ENCODE measurements at places on chromosomes 6 and 20.
A peak's percentile ranks its signal among the peaks of the same experiment; 100 is the strongest.

GRCh38 chr6:31558631-31559500 is 11.5 kb downstream of the NFKBIL1 start:
- no peak for DNase-seq

DNA sequence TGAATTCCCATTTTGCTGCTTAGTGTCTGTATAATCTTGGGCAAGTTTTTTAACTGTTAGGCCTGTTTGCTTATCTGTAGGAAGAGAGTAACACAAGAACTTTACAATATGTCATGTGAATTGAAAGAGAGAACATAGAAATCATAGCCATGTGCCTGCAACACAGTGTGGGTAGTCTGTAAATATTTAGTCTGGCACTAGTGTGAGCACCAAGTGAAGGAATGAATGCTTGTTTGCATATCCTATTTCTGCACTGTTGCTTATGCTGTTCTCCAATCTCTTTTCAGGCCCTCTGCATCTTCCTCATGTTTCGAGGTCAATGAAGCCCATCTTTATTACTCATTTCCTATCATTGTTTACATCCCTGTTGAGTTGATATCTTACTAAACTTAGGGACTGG is 49.2 kb downstream of the CBFA2T2 start:
- no peak for DNase-seq

- no peak for DNase-seq
Observed at GRCh38 chr6:163984124-163984936, 569.8 kb downstream of the QKI start.

- DNase-seq = no peak
Observed at GRCh38 chr6:150557043-150557599, 42.6 kb upstream of the PLEKHG1 start.

- no peak for DNase-seq
Observed at GRCh38 chr20:6091661-6092060, 31.2 kb downstream of the FERMT1 start.

- DNase-seq = no peak
Observed at GRCh38 chr6:144697369-144697760, 412.2 kb downstream of the UTRN start.

DNA sequence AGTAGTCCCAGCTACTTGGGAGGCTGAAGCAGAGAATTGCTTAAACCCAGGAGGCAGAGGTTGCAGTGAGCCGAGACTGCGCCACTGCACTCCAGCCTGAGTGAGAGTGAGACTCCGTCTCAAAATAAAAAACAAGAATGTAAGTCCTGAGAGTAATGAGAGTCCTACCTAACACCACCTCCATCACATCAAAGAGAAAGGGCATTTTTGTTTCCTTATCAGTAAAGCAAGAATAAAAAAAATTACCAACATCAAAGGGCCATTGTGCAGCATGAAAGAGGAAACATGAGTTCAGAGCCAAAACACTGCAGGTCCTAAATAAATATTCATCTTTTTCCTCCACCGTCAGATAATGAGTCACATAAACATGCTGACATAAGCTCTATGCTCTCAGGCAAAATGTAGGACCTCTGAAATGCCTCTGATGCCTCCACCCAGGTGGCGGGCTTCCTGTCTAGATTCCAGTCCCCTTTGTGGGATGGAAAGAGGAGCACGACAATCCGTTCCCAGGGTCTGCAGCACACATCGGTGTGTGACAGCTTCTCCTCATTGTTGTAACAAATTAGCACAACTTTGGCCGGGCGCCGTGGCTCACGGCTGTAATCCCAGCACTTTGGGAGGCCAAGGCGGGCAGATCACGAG is 7.2 kb downstream of the ATP9A start:
- DNase-seq = no peak

GRCh38 chr20:62411479-62412193 is 4.6 kb upstream of the CABLES2 start:
- no peak for DNase-seq

DNA sequence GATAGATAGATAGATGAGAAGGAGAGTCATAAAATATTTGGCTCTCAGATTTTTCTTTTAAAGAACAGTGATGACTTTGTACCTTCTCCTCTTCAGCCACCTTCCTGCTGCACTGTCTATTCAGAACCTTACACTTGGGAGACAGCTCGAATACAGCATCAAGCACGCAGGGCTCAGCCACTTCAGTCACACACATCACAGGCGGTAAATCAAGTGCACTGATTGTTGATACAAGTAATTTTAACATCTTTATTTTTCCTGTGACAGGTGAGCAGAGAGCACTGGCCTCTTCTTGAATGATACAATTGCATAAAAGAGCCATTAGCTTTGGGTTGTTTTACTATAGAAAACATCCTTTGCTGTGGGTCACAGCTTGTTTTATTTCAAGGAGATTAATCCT is 1118.5 kb upstream of the EYS start:
- DNase-seq = no peak

- no peak for DNase-seq
Observed at GRCh38 chr6:36616893-36617521, 22.8 kb downstream of the SRSF3 start.

DNA sequence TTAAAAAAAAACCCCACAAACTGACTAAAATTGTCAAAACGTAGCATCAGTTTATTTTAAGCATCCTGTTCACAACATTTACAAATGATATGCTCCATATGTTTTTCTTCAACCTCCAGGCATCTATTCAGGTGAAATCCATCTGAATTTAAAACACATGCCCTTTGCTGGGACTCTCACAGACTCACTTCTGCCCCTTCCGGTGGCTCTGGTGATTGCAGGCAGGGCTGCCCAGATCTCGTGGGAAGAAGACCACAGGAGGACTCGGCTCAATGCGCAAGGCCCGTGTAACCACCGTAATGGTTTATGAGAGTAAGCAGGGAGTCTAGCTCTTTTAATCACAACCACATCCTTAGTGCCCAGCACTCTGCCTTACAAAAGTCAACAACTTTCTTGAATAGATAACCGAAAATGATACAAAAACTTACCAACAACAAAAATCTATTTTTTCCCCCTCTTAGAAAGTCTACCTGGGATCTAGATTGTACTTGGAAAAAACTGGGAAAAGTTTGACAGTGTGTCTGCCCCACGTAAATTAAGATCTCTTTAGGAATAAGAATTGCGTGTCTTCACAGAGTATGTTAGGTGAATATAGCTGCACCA is 139.1 kb downstream of the KIF16B start:
- peak; percentile 8 for DNase-seq

DNA sequence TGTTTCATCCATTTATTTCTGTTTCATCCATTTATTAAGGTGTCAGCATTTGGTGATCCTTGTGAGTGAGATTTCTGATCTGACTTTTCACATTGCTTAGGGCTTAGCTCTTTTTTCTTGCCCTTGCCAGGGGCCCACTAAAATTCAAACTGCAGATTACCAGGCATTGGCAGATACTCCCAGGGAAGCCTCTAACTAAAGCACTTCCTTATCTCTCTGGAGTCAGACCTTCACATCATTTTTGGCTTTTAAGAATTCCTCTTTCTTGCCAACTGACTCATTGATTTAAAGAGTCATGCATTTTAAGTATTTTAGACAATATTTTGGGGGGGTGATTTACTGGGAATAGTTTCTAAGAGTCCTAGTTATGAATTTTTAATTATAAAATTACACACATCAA is 2.6 kb upstream of the WFDC8 start:
- DNase-seq = no peak

DNA sequence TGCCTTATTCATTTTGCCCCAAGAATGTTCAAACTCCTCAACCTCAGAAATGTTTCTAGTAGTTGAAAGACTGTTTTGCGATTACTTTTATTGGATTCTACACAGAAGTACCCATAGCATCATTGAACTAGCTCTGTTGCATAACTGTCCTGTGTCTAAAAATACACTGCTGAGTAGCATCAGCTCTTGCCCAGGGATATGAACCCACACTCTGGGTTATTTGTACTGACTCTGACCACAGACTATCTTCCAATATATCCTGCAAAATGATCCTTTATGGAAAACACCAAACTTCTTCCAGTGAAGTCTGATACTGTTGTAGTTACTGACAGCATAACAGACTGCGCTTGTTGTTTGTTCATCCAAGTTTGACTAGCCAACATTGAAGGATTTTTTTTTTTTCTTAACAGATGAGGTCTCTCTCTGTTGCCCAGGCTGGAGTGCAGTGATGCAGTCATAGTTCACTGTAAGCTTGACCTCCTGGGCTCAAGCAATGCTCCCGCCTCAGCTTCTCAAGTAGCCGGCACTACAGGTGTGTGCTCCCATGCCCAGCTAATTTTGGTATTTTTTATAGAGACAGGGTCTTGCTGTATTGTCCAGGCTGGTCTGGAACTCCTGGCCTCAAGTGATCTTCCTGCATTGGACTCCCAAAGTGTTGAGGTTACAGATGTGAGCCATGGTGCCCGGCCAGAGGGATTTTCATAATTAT is 49.9 kb downstream of the TULP4 start:
- DNase-seq = no peak

DNA sequence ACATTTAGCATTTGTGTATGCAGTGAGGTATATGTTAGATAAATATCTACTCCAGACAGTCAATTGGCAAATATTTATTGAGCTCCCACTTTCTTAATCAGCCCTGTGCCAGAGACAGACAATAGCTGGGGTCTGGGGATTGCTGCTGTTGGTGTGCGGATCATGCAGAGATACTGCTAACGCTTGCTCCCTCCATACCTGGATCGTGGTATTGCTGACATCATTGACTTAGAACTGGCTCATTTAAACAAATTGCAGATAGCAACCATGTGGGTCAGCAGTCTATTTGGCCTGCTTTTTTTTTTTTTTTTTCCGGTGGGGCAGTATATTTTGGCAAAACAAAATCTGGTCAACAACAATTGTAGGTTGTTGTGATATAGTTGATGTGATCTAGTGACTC is 9.5 kb downstream of the ARID1B start:
- no peak for DNase-seq

GRCh38 chr6:54217018-54217417 is 91.2 kb upstream of the TINAG start:
- DNase-seq = no peak

DNA sequence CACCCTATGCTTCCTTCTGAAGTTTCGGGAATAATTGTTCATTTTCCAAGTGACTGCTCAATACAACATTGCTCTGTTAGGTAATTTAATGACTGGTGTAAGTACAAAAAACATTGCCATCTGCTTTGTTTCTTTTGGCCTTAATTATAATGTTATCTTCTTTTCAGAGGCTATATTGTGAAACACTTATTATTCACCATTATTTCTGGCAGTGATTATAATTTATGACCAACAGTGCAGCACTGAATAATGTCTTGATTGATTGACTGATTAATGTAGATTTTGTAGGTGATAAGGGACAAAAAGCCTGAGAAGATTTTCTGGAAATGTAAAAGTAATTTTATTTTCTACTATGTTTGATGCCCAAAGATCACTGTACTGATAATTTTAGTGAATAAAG is 377.7 kb downstream of the PLCB1 start:
- no peak for DNase-seq

DNA sequence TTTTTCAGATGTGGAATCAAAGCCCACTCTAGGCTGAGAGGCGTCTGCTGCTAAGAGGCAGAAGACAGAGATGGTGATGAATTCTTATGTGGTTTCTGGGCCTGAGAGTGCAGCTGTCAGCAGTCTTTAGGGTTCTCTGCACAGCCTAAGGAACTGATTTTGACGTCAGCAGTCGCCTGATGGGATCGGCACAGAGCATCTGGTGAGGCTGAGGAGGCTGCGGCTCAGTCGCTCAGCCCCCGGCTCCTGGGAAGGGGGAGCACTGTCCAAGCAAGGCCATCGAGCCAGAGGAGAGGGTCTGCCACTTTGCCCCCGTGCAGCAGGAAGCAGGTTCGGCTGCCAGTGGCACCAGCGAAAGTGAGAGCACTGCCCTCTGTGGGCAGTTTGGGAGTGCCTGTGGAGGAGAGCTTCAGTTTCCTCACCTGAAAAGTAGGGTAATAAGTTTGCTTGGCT is 92.5 kb downstream of the TCP11 start:
- no peak for DNase-seq

DNA sequence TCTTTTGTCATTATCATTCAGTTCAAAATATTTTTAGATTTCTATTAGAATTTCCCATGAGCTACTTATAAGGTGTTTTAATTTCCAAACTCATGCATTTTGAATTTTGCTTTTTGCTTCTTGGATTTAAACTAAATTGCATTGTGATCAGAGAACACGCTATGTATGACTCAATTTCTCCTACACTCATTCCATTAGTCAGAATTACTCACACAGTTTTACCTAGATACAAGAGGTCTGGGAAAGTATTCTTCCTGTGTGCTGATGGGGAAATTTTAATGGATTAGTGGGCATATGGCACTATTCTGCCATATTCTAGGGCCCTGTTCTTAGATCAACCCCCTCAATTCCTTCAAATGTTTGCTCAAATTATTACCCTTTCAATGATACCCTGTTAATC is 49.9 kb upstream of the BMP5 start:
- no peak for DNase-seq

DNA sequence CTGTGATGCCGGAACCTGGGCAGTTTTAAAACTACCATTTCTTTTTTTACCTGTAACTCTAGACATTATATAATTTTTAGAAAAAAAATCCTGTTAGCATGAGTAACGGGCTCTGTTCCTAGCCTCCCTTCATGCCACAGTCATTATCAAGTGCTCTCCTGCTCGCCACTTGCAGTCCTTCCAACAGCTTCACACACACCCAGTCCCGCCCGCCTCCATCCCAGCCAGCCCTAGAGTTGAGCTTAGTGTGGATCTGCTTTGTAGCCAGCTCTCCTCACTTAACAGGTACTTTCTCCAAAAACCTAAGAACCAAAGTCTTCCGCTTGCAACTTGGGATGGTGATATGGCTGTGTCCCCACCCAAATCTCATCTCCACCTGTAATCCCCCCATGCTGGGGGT is 51.5 kb downstream of the EZR start:
- DNase-seq = no peak

GRCh38 chr6:30829033-30829432 is 55.3 kb upstream of the DDR1 start:
- no peak for DNase-seq

DNA sequence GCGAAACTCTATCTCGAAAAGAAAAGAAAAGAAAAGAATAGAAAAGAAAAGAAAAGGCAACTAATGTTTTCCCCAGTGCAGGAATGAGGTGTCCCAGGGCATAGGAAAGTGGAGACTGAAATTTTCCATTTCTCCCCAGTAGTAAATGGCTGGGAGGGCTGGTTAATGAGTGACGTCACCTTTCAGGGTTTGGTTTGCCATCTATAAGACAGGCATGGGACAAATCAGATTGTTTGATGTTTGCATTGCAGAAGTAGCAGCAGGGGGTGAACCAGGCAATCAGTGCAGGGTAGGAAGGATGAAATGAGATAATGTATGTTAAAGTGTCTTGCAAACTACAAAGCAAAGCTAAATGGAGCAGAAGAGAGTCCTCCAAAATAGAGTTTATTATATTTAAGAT is 533.4 kb downstream of the PKHD1 start:
- DNase-seq = no peak

DNA sequence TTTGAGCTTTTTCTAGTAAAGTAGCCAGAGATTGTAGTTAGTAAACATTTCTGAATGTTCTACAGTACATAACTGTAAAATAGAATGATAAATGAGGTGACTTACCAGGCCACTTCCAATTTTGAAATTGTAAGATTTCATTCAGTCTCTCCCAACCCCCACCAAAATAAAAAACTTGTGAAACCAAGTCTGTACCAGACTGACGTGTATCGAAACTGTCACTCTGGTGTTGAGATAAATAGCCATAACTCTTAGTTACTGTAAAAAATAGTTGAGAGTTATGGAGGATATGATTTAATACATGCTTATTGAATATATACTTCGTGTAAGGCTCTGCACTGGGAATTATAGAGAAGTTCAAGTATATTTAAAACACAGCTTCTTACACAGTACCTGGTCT is 455.7 kb downstream of the PLCB1 start:
- DNase-seq = no peak

All from GM18507 (cell line).